ENCODE measurements at places on chromosomes 5 and 9.

DNA sequence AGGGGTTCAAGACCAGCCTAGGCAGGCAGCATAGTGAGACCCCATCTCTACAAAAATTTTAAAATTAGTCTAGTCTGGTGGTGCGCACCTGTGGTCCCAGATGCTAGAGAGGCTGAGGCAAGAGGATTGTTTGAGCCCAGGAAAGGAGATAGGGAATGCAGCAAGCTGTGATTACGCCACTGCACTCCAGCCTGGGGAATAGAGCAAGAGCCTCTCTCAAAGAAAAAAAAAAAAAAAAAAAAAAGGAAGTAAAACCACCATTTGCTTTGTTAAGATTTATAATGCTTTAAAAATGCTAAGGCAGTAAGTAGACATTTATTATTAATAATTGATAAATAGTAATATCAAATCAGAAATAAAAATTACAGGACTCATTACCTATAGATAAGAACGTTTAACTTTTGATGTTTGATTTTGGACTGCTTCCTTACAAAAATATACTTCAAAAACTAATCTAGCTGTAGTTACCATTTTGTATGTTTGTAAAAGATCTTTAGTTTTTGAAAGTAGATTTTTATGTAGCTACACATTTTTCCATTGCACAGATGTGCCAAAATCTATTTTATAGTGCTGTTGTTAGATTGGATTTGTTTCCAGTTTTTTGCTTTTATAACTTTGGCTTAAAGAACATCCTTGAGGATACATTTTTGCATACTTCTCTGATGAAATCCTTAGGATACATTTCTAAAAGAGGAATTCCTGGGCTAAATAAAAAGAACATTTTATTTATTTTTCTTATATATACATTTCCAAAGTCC lies 86.4 kb downstream of the INIP start:
- DNase-seq: no peak

DNA sequence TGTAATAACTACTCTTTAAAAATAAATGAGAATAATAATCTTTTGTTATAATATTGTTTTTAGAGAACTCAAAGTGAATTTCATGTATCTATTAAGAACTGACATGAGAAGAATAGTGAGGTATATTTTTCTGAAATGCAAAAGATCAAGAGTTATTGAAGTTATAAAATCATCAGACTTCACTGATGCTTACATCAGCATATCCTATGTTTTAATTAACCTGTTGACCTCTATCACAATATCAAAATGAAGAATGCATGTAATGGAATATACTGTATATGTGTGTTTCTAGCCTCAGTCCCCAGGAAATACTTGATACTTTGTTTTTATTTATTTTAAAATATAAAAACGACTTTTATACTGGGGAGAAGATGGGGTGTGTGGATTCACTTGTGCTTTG lies 533.1 kb downstream of the KCTD16 start:
- DNase-seq: no peak

- DNase-seq: peak; percentile 37
Observed at GRCh38 chr9:69131682-69132081, 42.4 kb upstream of the TJP2 start.

DNA sequence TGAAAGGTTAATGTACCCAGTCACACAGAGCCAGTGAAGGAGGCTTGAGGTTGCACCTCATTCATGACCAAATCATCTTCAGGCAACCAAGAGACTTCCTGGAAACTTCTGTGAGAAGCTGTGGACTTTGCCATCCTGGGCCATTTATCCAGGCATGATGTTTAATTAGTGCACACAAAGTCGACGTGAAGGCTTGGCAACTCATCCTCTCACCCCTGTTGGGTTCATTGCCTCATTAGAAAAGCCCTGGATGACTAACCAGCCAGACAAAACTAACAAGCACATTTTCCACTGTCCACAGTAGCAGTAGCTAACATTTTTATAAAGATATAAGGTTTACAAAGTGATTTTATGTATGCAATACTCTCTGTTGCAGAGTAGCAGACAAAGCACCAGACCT lies 65.7 kb upstream of the ZNF462 start:
- no peak for DNase-seq

DNA sequence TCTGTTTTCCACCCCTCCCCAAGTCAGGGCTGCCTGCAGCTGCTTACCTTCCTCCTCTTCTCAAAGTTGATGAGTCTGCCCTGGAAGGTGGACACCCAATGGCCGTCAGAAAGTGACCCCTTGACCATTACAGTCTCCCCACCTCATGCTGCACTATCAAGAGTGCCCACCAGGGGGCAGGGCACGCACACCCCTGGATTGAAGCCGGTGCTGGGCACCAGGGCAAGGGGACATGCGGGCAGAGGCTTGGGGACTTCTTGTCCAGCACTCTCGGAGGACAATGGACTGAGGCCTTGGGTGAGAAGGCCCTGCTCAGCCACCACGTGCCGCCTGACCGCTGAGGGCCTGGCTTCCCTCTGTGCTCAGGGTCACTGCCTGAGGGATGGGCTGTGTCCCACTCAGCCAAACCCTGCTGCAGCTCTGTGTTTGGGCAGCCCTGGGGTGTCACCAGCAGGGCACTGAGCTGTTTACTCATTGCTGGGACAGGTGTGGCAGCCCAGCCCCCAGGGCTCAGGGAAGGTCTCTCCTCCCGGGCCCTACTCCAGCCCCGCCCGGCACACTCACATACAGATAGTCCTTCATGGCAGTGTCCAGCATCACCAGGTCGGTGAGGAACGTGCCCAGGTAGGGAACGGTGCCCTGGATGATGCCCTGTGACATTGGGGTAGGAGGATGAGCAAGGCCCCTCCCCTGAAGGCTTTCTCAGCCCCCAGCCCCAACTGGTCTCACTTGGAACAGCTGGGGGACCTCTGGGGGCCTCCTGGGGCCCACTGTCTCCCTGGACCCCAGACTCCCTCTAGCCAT lies 17.7 kb downstream of the RALGDS start:
- no peak for DNase-seq

DNA sequence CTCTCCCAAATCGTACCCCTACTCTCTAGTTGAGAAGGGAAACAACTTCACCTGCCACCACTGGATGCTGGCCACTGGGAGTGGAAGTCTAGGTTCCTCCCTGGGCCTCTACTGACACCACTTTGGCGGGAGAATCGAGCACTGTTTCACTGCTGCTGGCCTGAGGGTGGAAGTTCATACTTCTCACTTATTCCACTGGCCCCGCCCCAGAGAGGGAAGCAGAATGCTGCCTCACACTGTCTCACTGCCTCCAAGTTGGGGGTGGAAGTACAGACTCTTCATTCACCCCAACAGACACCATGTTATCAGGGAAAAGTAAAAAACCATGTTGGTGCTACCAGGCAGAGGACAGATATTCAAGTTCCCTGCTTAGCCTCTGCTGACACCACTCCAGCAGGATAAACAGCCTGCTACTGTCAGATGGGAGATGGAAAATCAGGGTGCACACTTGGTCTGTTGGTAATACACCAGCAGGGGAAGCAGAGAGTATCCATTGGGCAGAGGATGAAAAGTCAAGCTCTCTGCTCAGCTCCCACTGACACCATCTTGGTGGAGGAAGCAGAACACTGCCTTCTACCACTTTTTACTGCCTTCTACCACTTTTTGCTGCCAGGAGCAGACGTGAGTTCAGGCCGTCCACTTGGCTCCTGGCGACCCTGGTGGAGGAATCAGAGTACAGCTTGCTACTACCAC lies 159.4 kb downstream of the SIL1 start:
- no peak for DNase-seq

- DNase-seq: no peak
Observed at GRCh38 chr9:121048618-121049017, 1.5 kb downstream of the C5 start.

- DNase-seq: peak; percentile 77
Observed at GRCh38 chr5:43065948-43066798, 26.1 kb upstream of the ANXA2R start.

DNA sequence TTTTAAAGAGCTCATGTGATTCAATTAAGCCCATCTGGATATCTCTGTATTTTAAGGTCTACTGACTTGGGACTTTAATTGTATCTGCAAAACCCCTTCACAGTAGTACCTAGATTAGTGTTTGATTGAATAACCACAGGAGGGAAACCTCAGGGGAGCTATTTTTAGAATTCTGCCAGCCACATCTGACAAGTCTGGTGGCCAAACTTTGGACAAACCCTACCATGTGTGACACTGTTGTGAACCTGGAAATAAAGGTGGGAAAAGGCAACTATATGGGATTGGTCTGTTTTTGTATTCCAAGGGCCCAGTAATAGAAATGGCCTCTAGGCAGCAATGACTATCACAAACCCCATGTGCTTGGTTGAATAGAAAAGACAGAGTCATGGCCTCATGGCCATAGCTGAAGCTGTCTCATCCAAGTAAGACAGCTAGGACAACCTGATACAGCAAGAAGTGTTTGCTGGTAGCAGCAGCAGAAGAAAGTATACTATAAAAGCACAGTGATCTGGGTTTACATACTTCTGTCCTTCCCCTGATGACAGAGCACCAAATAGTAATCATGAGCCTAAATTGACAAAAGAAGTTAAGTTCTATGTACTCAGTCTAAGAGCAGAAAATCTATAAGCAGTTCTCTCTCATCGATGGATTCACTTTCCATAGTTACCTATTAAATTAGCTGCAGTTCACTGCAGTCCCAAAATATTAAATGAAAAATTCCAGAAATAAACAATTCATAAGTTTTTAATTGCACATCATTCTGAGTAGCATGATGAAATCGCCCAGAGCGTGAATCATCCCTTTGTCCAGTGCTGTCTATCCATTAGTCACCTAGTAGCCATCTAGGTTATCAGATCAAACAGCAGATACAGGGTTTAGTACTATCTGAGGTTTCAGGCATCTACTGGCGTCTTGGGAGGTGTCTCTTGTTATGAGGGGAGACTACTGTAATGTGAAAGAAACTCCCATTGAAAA lies 189.8 kb downstream of the ARHGAP26 start:
- no peak for DNase-seq

DNA sequence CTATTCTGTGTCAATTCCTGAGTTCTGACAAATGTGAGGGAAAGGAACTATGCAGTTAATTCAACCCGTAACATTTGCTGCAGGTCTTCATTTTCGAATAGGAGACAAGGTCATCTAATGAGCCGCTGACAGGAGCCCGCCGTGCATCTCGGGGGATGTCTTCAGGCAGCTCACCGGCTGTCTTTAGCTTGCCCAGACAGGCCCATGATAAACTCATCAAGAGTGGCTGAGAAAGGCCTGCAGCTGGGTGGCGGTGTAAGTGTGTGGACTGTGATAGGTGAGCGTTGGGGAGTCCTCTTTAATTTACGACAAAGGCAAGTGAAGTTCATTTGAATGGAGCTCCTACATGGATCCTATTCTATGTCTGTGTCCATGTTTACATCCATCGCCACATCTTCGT lies 190.5 kb downstream of the ADCY2 start:
- DNase-seq: no peak
